ENCODE measurements at places on chromosomes 4 and X.

GRCh38 chr4:98950925-98951324 lies 22.0 kb upstream of the EIF4E start:
- no peak for DNase-seq

GRCh38 chrX:130974323-130974722 lies 71.3 kb upstream of the ENOX2 start:
- DNase-seq, result no peak

- DNase-seq, result no peak
Measured at GRCh38 chr4:150072471-150072870, 5.8 kb upstream of the DCLK2 start.

DNA sequence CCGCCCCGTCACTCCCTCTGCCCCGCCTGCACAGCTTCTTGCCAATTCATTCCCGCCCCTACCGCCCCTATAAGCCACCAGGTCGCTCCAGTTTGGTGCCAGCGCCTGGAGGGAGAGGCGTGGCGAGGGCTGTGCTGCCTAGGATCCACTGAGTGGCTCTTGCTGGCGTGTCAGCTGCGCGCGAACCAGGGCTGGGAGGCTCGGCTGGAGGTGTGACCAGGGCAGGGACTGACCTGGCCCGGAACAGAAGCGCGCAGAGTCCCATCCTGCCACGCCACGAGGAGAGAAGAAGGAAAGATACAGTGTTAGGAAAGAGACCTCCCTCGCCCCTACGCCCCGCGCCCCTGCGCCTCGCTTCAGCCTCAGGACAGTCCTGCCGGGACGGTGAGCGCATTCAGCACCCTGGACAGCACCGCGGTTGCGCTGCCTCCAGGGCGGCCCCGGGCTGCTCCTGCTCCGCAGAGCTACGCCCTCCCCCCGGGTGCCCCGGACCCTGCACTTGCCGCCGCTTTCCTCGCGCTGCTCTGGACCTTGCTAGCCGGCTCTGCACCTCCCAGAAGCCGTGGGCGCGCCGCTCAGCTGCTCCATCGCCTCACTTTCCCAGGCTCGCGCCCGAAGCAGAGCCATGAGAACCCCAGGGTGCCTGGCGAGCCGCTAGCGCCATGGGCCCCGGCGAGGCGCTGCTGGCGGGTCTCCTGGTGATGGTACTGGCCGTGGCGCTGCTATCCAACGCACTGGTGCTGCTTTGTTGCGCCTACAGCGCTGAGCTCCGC lies at the start of gene GPR78:
Gene GPR78, plus strand, starts transcription at position 72 of the 773 bp plus-strand sequence. Its CDS starts 591 bp downstream, at position 663.
- peak; percentile 78 for DNase-seq

GRCh38 chr4:169922632-169923276 lies 103.4 kb downstream of the MFAP3L start:
- no peak for DNase-seq

GRCh38 chr4:150250998-150251651 lies 172.9 kb downstream of the DCLK2 start:
- peak; percentile 14 for DNase-seq

DNA sequence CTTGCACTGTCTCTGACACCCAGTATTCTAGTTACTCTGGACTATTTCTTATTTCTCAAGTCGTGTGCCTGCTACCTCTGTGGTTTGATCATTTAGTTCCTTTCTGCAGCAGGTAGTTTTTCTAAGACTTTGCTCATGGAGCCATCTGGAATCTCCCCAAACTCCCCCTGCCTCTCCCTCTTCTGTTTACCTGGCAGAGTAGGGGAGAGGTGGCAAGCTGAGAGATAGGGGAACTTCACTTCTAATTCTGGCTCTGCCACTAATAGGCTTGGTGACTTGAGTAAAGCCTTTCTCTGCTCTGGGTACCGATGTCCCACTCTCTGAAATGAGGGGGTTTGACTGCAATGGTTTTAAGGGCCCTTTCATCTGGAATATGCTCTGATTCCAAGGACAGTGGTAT lies 141.3 kb downstream of the CPEB2 start:
- DNase-seq, result no peak

DNA sequence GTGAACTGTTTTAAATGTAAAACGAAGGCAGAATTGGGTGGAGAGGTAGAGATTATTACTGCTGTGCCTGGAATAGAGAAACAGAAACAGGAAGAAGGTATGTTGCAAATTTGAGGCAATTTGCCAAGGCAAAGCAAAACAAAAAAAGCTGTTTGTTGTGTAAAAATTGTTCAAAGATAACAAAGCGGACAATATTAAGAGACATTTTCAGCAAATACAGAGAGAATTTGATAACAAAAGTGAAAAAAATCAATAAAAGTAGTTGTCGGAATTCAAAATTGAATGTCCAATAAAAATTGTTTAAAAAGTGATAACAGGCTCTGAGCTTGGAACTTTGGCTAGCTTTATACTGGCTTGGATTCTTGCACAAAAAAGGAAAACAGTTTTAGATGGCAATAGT lies 14.4 kb upstream of the SMS start:
- DNase-seq, result peak; percentile 43

DNA sequence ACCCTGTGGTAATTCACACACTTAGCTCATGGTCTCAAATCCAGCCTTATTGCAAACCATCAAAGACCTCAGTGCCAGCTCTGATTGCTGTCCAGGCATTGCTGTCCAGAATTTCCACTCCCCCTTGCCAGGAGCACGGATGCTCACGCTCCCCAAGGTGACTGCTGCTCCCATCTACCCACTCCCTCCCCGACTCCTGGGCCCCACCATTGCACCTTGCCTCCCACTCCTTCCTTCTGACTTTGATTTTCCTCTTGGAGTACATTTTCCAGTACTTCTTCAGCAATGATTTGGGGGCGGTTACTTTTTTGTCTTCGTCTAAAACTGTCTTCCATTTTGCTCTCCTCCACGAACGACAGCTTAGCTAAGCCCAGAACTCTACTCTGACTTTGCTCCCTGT lies 11.5 kb downstream of the ZFYVE28 start:
- no peak for DNase-seq

GRCh38 chr4:182513587-182514291 lies 270.5 kb downstream of the TENM3 start:
- no peak for DNase-seq

Measured in common myeloid progenitor, CD34-positive (primary cell).